ENCODE measurements at places on chromosomes 12 and 14.

- DNase-seq: no peak
Observed at GRCh38 chr12:132662901-132663755, 24.0 kb downstream of the POLE start.

DNA sequence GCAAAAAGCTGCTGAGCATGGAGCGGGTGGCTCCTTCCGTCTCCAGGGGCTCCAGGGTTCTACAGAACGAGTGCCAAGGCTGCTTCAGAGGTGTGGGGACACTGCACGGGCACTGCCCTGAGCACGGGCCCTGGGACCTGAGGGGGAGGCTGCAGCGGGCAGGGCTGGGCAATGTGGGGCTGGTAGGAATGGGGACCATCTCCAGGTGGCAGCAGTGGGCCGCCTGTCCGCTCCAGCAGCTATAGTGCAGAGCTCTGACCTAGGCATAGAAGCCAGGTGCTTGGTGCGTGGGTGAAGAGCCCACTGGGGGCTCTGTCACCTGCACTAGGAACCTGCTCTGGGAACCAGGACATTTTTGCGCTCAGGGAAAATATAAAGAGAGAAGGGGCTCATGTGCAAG is 22.3 kb downstream of the HDAC7 start:
- no peak for DNase-seq

DNA sequence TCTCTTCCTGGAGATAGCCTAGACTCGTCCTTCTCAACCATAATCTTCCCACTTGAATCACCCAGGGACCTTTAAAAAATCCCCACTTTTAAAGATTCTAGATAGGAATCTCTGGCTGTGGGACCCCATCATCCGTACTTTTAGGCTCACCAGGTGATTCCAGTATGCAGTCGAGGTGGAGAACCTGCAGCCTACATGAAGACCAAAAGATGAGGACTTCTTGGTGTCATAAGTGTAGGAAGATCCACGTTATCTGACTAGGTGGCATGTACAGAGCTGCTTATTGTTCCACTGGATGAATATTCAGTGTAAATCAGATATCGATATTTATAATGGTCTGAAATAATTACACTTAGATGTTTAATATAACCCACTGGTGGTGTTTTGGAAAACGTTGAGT is 2.6 kb downstream of the PRKCH start:
- no peak for DNase-seq

- DNase-seq: peak; percentile 59
Observed at GRCh38 chr14:54450535-54450934, 9.4 kb upstream of the CNIH1 start.

DNA sequence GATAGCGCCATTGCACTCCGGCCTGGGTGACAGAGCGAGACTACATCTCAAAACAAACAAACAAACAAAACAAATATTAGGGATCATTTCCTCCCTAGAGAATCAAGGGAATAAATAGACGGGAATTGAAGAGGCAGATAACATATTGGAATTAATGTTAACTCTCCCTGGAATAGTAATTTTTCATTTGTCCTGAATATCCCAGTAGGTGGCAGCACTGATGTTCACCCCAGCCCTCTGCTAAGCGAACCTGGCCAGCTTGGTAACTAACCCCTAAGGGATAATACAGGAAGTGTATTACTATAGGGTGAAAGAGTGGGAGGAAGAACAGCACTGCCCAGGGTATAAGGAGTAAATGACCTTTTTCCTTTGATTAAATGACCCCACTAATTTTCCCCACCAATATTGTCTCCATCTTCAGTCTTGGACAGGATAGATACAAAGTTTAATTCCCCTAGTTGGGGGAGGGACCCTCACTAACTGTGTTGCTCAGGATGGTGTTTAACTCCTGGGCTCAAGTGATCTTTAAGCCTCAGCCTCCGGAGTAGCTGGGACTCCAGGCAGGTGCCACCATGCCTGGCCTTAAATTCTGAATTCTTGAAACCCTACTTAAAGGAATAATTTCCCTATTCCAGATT is 40.5 kb downstream of the SLC2A14 start:
- no peak for DNase-seq

GRCh38 chr14:90228478-90228877 is 27.9 kb upstream of the PSMC1 start:
- no peak for DNase-seq

DNA sequence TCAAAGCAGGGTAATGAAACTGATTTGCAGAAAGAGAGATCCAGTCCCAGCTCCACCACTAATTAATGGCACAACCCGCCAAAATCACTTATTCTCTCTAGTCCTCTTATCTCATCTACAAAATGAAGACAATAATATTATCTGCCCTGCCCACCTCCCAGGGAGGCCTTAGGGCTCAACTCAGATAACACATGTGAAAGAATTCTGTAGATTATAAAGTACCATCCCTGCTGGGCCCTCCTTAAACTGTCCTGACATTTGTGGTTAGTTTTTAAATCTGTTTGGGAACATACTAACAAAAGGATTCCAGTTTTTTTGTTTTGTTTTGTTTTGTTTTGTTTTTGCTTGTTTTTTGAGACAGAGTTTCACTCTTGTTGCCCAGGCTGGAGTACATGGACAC is 7.3 kb downstream of the POMT2 start:
- no peak for DNase-seq

- peak; percentile 58 for DNase-seq
Observed at GRCh38 chr12:65868133-65868705, 43.9 kb downstream of the HMGA2 start.

DNA sequence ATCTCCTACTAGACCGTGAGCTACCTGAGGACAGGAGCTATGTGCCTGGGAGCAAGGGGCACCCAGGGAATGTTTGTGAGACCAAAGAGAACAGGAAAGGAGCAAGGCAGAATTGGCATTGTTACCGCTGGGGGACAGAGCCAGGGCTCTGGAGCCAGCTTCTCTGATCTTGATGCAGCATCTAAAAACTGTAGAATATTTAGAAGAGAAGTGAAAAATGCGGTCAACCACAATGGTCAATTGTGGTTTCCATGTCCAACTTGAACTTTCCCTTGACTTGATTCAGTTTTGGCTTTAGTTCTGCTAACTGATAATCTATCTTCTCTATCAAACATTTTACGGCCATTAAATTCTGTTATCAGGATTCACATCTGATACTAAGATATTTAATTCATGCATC is 201.2 kb downstream of the ANO4 start:
- no peak for DNase-seq

- no peak for DNase-seq
Observed at GRCh38 chr14:37678916-37679315, 83.5 kb downstream of the TTC6 start.

- no peak for DNase-seq
Observed at GRCh38 chr14:100212476-100213333, 26.2 kb upstream of the YY1 start.

DNA sequence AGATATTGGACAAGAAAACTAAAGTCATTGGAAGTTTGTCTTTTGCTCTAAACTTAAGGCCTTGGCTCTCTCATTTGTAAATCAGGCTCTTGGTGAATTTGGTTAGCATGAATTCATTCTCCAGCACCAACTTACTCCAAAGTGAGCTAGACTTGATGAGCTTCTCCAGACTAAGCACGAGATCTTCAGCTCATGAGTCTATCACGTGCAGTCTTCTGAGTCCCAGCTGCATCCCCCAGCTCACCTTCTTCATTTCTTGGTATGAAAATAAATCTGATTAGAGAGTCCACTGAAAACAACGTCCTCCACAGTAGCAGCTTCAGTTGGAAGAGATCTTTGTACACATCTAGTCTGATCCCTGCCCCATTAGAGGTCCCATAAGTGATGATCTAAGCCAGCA is 52.5 kb upstream of the DDX11 start:
- DNase-seq: no peak

DNA sequence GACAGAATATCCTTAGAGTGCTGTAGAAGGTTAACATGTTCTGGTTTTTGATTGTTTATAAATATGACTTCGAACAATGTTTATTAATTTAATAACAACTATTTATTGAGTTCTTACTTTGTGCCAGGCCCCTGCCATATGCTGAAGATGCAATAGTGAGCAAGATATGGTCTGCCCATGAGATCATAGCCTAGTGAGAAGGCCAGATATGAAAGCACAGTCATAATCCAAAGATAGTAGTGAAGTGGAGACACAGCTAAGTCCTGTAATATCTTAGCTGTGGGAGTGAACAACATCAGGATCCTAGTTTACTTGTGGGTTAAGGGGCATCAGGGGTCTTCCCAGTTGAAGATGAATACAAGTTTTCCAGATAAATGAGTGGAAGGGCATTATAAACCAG is 189.4 kb upstream of the FBXO33 start:
- no peak for DNase-seq

DNA sequence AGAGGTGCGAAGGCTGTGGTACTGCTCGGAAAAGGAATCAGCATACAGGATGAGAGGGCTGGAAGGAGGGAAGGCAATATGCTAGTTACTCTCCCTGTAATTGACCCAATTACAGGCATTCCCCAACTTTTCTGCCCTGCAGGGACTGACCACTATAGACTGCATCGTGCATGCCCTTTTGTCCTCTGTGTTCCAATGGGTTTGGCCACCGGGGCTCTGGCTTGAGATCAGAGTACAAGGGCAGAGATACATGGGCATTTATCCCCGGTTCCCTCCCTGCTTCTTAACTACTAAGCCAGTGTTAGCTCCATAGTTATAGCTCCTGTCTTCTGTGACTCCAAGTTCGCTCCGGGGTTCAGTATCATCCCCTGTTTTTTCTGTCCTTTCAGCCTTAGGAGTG is 59.7 kb downstream of the GTF2A1 start:
- no peak for DNase-seq

DNA sequence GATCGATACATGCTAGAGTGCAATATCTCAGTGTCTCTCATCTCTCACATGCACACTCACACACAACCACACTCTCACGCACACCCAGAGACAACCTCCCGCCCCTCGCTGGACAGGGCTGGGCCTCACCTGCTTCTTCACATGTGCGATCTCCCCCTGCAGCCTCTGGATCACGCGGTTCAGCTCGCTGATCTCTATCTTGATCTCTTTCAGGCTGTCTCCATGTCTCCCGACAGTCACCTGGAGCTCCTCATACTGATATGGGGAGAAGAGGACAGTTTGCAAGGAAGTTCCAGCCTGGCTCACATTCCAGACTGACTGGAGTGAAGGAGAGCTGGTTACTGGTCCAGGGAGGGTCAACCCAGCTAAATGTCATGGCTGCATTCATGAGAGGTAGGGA is 4.4 kb downstream of the KRT2 start:
- DNase-seq: no peak

DNA sequence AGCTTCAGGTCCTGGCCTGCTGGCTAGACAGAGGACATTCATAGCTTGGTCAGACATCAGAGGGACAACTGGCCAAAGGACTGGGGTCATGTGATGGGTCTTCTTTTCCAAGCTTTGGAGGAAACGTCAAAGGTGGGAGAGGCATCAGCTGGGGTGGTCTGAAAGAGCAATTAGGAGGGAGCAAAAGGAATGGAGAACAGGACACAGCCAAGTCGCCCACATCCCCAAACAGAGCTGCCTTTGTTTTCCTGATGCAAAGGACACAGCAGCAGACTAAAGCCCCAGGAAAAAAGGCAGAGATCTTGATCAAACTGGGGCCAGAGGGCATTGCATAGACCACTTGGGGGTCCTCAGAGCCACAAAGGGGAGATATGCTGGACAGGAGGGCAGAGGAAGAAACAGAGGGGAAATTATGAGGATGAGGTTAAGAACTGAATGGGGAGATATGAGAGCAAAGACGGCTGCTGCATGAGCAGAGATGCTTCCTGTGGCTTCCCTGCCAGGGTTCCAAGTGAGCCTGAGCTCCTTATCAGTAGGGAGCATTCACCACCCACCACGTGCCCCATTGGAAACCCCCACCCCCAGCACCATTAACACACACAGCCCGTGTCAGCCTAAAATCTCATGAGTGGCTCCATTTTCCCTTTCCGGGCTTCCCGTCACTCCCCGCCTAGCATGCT is 62.4 kb downstream of the ANO2 start:
- DNase-seq: no peak

DNA sequence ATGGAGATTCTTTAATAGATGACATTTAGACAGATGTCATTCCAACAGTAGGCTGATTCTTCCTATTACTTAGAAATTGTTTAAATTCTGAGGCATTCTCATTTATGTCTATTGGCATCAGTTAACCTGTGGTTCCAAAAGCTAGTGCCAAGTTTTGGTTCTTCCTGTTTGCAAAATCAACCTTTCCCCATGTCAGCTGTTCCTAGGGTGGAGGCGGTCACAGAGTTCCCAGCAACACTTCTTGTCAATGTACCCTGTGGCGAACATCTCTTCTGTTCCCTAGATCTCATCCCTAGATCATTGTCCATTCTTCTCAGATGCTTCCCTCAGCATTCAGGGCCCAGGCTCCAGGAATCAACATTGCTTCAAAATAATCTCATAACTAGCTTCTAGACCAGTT is 140.9 kb downstream of the PHLDA1 start:
- no peak for DNase-seq

DNA sequence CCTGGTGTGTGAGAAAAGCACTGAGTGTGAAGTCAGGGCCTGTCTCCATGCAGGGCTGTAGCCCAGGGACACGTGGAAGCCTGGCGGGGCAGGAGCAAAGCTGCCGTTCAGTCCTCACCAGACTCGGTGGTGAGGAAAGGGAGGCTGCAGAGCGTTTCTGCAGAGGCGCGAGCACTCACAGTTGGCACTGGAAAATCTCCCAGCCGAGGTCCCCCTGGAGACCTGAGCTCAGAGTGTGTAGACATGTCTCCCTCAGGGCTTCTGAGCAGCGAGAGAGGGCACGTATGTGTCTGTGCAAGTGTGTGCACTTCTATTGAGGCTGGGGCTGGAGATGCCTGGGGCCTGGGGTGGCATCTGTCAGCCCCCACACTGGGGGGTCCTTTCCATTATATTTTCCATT is 11.0 kb upstream of the HHIPL1 start:
- no peak for DNase-seq

- no peak for DNase-seq
Observed at GRCh38 chr14:31489691-31490090, 1.9 kb upstream of the GPR33 start.

DNA sequence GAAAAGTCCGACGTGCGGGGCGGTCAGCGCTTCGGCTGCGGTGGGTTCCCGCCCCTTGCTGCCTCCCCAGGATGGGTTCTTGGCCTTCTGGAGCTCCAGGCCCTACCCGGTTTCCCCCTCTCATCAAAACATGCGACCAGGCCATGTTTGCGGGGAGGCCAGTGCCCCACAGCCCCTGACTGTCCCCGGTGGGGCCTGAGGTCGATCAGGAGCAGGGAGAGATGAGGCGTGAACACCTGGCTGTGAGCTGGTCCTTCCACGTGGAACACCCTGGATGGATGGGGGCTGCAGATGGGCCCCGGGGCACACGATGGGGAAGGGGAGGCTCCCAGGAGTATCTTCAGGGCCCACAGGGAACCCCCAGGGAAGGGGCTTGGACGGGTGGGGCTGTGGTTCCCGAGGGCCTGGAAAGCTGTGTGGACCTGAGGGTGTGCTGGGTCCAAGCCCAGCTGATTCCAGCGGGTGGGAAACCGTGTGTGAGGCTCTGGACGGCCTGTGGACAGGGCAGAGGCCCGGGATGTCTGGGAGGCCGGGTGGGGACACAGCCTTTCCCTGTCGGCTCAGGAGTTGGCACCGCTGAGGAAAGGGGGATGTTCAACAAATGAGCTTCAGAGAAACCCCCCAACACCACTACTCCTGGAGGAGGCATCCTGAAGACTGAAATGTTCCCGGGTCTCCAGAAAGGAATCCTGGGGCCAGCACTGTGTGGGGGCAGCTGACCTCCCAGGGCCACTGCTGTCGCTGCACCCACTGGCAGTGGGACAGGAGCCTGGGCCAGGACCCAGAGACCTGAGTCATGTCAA is 187.0 kb upstream of the C14orf180 start:
- no peak for DNase-seq
